ENCODE measurements at places on chromosomes 3 and 15.

DNA sequence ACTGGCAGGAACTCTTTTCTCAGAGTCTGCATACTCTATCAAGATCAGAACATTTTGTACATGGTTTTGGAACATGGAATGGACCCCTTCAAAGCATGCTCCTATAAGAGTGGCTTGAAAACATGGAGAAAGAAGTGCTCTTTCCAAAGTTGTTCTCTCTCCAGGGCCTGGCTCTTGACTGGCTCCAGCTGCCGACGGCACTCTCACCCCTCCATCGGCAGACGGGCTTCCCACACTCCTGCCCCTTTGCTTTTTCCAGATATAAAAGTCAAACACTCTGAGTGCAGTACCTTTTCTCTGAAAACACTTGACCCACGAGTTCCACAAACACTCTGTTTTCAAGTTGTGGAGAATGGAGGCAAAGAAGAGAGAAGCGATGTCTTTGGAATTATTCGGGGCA is 72.5 kb upstream of the ONECUT1 start:
- DNase-seq = no peak

DNA sequence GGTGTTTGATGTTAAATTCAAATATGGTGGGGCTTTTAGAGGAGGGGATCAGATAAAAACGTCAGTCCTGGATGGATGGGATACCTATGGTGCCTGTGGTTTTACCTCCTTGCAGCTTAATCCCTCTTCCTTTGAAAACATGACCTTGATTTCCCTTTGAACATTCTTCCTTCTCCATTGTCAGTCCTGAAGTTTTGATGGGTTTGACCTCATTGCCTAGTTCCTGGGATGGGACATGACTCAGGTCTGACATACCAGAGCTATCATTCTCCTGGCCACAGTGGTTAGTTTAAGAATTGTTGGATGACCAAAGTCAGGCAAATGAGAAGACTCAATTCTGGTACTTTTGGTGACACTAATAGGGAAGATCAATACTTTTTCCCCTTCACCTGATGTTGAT is 87.2 kb downstream of the PRICKLE2 start:
- DNase-seq = no peak

- DNase-seq = no peak
These were observed 81.1 kb upstream of the MYZAP start for GRCh38 chr15:57510647-57511046.

DNA sequence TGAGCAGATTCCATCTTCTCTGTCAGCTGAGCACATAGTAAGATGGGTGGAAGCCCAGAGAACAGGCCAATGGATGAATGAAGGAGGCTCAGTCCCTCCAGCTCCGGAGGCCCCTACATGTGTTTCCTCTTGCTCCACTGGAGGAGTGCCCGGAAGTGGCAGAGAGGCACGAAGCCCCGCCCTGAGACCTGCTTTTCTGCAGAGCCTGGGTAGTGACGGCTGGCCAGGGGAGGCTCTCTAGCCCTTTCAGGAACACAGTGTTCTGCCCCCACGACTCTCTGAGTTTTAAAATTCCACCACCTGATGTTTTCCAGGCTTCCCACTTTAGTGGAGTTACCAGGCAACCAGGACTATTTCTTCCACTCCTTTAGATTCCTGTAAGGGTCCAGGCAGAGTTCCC is 149.4 kb upstream of the SLC6A11 start:
- peak; percentile 61 for DNase-seq

GRCh38 chr15:95596496-95596895 is 734.0 kb upstream of the NR2F2 start:
- DNase-seq = no peak

DNA sequence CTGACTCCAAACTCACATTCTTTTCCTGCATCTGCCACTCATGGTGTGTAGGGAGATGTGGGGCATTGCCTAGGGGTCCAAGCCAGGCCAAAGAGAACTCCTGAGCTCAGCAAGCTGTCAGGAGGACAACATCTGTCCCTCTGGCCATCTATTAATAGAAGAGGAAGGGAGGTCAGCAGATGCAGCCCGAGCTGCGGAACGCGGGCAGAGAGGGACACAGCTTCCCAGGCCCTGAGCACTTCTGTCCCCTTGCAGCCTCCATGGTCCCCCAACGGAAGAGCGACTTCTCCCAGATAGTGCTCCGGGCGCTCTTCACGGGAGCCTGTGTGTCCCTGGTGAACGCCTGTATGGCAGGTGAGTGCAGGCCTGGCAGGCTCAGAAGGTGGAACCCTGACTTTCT is 37.3 kb upstream of the PDE8A start:
- DNase-seq = no peak

DNA sequence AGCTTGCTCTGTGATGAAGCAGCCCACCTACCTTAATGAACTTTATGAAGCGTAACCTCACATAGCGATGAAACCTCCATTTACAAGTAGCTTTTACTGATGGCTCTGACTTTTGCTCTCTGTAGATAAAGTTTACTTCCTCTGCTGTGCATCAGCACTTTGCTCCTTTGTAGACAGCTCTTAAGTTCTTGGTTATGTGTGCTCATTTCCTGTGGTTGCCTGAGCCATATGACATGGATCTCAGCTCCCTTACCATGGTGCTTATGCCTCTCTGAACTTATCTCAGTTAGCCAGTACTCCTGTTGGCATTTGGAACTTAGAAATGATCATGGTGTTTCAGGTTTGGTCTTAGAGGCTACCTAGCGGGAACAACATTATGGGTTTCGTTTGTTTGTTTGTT is 7.8 kb downstream of the MFSD1 start:
- peak; percentile 90 for DNase-seq

DNA sequence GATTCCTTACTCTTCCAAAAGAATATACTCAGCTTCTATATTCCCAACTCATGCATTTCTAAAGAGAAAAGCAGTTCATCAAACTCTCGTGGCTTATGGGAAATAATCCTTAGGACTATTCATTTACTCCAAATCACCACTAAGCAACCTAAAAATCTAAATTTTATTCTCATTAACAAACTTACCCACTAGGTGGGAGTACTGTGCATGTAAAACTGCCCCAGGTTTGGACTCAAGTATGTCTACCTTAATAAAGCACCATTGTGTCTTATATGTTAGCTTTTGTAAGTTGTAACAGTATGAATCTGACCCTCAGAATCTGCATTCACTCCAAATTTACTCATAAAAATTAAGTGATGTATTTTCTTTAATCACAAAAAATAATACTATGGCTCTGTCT is 25.3 kb downstream of the RAD18 start:
- DNase-seq = peak; percentile 43

DNA sequence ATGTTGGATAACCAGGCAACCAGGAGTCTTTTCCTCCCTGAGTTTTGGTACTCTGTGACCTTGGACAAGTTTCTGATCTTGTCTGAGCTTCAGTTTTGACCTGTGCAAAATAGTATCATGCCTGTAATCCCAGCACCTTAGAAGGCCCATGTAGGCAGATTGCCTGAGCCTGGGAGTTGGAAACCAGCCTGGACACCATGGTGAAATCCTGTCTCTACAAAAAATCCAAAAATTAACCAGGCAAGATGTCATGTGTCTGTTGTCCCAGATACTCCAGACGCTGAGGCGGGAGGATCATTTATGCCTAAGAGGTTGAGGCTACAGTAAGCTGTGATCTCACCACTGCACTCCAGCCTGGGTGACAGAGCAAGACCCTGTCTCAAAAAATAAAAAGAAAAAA is 114.8 kb downstream of the IL12A start:
- no peak for DNase-seq

GRCh38 chr3:189001559-189001958 is 170.2 kb upstream of the TPRG1 start:
- no peak for DNase-seq

GRCh38 chr3:157066335-157067098 is 93.4 kb downstream of the CCNL1 start:
- DNase-seq = no peak

DNA sequence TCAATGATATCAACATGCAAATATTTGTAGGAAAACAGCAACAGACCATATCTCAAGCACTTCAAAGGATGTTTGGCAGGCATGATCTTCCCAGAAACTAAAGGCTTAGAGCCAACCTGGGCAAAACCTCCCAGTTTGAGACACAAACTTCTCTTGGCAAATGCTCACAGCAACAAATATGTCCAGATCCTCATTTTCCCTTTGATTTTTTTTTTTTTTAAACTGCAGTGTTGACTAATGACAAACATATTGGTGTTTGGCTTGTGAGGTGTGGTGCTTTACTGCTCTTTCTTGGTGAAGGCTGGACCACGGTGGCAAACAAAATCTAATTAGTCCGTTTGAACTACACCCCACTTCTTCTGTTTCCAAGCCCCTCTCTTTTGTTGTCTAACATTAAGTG is 87.2 kb downstream of the EBLN2 start:
- DNase-seq = no peak

- peak; percentile 61 for DNase-seq
These were observed 192.8 kb upstream of the THBS1 start for GRCh38 chr15:39388118-39388517.

- peak; percentile 31 for DNase-seq
These were observed 14.8 kb downstream of the CRYGS start for GRCh38 chr3:186529201-186529999.

DNA sequence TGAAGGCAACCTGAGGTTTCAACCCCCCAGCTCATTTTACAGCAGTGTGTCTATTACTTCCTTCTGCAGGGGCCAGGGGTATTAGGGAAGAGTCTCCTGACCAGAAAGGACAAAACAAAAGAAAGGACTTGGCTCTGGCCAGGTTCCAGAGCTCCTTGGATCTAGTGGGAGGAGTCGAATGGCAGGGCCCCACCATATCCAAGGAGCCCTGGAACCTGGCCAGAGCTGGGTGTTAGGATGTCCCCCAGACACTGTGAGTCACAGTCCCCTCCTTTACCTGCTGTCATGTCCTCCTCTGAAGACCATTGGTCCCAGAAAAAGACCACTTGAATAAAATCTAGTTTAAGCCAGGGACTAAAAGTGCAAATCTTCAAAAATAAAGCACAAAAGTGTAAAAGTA is 113.2 kb downstream of the EEFSEC start:
- no peak for DNase-seq

DNA sequence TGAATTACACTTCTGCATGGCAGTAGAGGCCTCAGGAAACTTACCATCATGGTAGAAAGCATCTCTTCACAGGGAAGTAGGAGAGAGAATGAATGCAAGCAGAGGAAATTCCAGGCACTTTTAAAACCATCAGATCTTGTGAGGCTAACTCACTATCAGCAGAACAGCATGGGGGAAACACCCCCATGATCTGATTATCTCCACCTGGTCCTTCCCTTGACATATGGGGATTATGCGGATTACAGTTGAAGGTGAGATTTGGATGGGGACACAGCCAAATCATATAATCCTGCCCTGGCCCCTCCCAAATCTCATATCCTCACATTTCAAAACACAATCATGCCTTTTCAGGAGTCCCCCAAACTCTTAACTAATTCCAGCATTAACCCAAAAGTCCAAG is 691.1 kb downstream of the SI start:
- no peak for DNase-seq

- DNase-seq = no peak
These were observed 40.4 kb downstream of the BHLHE40 start for GRCh38 chr3:5019411-5020241.

- DNase-seq = no peak
These were observed 102.0 kb upstream of the GADL1 start for GRCh38 chr3:30996467-30996866.

- DNase-seq = peak; percentile 68
These were observed 40.1 kb upstream of the TAFA4 start for GRCh38 chr3:68972358-68972979.

DNA sequence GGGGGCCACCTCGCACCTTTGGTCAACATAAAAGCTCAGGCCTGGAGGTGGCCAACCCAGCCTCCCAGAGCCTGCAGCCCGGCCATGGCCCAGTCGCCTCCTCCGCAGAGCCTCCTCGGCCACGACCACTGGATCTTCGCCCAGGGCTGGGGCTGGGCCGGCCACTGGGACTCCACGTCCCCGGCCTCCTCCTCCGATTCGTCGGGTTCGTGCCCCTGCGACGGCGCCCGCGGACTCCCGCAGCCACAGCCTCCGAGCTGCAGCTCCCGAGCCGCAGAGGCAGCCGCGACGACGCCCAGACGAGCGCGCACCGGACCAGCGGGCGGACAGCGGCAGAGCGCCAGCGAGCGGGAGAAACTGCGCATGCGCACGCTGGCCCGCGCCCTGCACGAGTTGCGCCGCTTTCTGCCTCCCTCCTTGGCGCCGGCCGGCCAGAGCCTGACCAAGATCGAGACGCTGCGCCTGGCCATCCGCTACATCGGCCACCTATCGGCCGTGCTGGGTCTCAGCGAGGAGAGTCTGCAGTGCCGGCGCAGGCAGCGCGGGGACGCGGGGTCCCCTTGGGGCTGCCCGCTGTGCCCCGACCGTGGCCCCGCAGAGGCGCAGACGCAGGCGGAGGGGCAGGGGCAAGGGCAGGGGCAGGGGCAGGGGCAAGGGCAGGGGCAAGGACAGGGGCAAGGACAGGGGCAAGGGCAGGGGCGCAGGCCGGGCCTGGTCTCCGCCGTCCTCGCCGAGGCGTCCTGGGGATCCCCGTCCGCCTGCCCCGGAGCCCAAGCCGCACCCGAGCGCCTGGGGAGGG is at the start of gene MESP2:
Gene MESP2 (plus strand): TSS at position 59 of the 799 bp plus-strand sequence. CDS start 26 bp downstream, at position 85.
- peak; percentile 84 for DNase-seq

GRCh38 chr3:72269475-72269874 is 484.5 kb upstream of the PROK2 start:
- DNase-seq = no peak

DNA sequence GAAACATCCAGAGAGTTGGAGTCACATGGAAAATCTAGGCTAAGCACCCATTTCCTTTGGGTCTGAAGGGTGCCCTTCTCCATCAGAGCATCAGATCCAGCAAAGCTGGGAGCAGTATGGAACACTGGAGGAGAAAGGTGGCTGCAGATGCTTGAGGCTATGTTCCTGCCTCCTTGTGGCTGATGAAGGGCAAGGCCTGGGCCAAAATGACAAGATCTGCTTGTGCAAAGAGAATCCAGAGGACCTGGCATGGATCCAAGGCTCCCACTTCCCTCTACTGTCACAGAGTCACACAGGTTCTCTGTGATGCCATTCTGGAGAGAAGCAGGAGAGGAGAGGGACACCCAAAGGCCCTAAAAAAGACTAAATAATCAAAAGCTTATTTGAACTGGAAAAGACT is 9.2 kb upstream of the ATP8B4 start:
- DNase-seq = peak; percentile 83

DNA sequence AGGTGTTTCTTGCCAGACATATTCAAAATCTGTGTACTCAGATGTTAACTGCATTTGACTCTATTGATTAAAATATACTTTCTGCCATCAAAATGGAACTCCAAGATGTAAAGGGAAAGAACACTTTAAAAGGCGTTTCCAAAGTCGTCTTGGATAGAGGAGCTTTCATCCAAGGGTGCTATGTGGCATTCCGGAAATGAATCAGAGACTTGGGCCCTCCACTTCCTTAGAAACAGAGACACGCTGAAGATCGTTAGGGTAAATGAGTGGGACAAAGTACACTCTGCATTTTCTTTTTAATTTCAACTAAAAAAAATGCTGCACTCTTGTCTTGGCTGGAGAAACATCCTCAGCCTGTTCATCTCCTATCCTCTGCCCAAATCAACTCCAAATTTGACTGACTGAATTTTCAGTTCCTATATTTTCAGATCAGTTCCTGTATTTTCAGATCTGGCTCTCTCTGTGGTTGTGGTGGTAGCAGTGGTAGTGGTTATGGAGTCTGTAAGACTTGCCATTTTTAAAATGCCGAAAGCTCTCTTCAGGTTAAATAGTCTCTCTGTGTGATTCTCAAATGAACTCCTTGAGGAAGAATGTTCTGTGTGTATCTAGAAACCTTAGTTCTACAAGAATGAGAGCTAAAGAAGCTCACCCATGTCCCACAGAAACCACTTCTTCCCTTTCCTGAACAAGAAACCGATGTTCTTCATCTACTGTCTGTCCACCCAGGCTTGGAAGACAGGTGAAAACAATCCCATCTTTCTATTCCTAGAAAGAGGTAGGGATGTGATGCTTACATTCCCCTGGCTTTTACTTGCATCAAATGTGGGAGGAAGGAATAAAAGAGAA is 156.8 kb upstream of the ICE2 start:
- DNase-seq = peak; percentile 40

Measured in NB4 (cell line).